ENCODE measurements at places on chromosomes 12 and 14.

- DNase-seq = no peak
Observed at GRCh38 chr12:19707948-19708409, 268.7 kb downstream of the AEBP2 start.

- peak; percentile 51 for DNase-seq
Observed at GRCh38 chr14:71103662-71104484, 196.6 kb downstream of the PCNX1 start.

- DNase-seq = no peak
Observed at GRCh38 chr14:22271838-22272799, 316.9 kb downstream of the DAD1 start.

DNA sequence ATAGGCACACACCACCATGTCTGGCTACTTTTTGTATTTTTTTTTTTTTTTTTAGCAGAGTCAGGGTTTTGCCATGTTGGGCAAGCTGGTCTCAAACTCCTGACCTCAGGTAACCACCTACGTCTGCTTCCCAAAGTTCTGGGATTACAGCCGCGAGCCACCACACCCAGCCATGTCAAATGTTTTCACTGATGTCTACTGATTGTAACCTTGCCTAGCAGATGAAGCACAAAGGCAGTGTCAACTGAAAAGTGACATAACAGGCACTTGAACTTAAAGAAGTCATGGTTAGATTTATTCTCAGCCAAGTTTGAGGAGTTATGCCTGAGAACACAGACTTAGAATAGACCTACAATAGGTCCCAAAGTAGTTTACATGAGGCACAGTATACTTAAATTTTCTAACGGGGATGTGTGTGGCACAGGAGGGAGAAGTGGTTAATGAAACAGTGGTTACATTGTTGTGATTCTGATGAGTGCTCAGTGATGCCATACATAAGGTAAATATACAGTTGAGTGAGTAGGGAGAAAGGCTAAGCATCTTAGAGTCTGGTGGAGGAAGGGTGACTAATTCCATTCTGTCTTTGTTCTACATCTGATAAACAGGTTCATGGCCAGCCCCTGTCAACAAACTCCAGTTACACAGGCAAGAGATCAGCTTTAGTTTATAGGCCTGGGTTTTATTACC lies 12.6 kb upstream of the RNASE4 start:
- DNase-seq = no peak

- peak; percentile 27 for DNase-seq
Observed at GRCh38 chr12:27635349-27635972, 60.8 kb upstream of the REP15 start.

DNA sequence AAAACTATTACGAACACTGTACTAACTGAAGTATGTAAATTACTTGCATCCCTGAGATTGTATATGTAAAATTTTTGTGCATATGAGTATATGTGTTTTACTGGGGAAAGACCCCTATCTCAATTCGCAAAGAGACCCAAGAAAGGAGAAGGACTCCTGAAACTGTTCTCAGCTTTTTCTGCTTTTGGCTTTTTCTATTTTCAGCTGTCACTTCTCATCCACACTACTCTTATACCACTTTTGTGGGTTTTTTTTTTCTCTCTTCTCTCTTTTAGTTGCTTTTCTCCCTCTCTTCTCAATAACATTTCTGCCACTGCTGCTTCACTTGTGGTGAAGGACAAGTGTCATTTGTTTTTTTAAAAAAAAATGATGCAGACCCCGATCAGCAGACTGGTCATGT lies 39.8 kb downstream of the NIN start:
- DNase-seq = no peak

GRCh38 chr14:101469382-101470247 lies 91.7 kb upstream of the DIO3 start:
- no peak for DNase-seq

DNA sequence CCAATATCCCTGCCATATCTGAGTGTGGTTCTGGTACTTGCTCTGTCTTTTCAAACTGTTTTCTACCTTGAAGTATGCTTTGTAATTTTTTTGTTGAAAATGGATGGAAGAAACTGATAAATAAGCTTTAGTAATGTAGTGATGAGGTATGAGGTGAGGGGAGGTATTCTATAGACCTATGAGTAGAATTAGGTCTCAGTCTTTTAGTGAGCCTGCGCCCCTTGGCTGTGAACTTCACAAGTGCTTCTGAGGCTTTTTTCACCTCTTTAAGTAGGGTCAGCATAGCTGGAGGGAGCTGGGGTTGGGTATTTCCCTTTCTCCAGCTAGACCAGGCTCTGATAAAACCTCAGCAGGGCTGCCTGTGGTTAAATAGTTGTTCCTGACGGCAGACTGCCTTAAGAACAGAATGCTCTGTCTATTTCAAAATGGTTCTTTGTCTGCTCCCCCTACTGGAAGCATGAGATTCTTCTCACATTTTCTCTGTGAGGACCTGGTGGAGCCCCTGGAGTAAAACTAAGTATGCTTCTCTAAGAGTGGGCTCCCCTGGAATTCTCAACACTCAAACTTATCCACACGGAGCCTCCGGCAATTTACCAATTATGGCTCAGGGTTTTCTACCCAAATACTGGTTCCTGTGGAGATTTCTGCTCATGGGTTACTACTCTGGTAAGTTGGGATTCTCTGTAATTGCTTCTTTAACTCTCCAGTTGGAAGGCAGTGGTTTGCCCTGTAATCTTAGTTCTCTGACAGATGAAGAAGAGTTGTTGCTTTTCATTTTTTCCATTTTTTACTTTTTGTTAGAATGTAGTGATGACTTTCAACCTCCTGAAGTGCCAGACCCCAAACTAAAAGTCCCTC lies 13.1 kb downstream of the KRT5 start:
- peak; percentile 9 for DNase-seq

DNA sequence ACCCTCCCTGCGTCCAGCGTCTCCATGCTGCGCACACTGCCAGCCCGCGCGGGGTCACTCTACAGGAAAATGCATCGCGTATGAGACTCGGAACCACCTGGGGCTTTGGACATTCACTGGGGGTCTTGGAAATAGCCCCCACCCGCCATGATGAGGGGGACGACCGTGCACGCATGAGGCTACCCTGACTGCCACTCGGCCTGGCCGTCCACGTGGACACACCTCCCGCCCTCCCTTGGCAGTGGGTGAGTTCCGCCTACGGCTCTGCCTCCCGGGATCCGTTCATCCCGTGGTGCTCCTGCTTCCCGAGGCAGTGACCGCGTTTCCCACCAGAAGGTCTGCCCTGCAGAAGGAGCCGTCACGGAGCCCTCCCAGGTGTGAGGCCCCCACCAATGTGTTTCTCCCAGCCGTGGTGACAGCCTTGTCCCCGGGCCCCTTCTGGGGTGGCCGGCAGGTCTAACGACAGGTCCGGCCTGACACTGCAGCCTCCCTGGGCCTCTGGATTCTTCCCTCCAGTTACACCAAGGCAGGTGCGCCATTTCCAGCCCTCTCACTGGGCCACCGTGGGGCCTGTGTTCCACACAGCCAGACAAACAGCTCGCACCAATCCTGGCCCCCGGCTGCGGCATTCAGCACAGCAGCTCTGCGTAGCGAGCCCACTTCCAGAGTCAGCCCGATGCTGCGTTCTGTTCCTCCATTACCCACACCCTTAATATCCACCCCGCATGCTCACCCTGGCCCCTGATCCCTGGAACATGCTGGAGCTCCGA lies 11.1 kb upstream of the GALNT9 start:
- no peak for DNase-seq

DNA sequence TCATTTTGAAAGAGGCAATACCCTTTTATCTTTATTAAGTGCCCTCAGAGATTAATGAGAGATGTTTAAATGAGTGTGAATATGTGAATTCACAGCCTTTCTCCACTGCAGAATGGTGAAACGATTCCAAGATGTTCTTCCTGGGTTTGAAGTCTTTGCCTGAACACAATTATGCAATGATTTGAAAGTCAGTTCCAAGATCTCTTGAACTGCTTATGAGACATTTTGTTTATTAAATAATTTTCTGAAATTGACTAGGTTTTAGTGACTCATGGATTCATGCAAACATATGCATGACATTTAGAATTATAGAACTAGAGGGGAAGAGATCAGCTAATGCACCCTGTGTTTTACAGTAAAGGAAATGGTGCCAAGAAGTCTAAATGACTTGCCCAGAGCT lies 118.1 kb upstream of the SLC38A2 start:
- DNase-seq = no peak

DNA sequence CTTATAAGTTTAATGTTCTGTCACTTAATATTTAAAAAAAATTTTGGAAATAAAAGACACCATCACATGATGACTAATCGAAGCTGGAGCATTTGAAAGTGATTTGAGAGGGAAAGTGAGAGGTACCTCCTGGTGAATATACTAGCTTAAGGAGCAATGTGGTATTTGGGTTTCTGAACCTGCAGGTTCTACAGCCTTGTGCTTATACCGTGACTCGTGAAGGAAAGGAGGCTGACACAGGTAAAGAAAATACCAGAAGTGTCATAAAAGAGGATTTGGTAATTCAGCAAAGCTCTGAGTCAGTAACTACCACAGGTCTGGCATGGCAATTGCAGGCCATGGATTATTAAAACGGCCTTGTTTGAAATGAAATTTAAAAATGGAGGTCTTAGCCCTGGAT lies 151.0 kb downstream of the SLC38A4 start:
- no peak for DNase-seq

DNA sequence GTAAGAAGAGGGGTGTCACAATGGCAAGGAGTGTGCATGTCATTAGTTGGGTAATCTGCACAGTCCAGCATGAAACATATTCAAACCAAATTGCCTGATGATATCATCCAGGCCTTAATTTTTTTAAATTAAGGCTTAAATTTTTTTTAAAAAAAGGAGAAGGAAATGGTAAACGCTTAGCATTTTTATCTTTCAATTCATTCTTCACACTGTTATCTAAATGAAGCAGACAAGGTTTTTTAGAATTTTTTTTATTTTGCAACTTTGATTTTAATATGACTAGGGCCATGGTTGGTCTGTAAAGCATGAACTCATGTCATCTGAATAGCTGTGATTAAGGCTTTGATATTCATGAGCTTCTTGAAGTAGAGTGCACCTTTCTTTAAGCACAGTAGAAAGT lies 362.5 kb downstream of the SYT1 start:
- no peak for DNase-seq

DNA sequence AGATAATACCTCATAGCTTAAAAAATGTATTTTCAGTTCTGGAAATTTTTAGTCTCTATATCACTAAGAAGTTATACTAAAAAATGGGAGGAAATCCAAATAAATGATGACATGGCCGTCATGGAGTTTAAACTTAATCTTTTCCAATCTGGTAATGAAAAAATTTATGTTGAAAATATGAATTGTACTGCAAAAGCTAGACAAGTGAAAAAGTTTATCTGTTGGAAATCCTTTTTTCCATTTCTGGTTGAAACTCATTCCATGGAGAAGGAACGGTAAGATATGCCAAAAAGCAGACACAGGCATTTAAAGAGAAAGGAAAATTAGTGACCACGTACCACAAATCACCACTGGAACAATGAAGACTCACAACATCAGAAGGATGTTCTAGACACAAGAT lies 314.2 kb upstream of the PRICKLE1 start:
- DNase-seq = no peak

DNA sequence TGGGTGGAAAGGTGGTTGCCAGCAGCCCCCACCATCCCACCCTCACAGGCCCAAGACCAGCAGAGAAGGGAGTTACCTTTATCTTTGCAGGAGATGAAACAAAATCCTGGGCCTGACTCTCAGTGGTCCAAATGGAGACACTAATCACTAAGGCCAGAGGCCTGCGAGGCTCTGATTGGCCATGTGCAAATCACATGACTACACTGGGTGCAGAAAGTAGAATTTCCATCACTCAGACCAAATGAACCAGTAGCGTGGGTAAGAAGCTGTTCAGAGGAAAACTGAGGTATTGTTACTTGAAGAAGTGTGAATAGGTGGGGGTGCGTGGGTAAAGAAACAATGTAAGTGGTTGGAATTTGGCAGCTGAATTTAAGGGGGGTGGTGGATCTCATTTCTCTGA lies 20.2 kb upstream of the PPP1CC start:
- no peak for DNase-seq

DNA sequence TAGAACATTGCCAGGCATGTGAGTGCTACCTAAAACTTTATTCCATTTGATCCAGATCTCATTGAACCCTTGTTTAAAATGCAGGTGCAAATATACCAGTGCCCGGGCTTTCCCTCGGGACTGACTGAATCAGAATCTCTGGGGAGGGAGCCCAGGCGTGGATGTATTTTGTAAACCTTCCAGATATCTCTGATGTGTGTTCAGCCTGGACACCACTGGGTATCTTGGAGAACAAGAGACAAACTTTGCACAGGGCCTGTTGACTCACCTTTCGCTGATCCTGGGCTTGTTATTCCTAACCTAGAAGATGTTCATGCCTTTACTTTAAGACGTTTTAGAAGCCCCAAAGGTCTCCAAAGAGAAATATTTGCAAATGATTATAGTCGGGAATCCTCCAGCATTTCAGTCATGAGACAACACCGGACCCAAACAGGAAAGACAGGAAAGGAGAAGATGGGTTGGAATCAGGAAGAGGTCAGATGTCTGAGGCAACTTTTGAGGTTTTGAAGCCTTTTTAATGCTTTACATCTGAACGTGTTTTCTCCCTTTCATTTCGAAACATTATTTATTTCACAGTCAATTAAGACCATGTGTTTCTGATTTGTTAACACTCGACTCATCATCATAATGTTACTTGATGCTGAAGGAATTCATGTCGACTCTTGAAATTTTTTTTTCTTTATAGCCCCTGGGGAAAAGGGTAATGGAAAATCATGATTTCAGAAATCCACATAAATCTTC lies 118.6 kb downstream of the PLXNC1 start:
- no peak for DNase-seq

All from NCI-H1105 treated with DMSO at 0.1 percent for 48 hours (cell line).